ENCODE measurements at places on chromosomes 7 and 10.

DNA sequence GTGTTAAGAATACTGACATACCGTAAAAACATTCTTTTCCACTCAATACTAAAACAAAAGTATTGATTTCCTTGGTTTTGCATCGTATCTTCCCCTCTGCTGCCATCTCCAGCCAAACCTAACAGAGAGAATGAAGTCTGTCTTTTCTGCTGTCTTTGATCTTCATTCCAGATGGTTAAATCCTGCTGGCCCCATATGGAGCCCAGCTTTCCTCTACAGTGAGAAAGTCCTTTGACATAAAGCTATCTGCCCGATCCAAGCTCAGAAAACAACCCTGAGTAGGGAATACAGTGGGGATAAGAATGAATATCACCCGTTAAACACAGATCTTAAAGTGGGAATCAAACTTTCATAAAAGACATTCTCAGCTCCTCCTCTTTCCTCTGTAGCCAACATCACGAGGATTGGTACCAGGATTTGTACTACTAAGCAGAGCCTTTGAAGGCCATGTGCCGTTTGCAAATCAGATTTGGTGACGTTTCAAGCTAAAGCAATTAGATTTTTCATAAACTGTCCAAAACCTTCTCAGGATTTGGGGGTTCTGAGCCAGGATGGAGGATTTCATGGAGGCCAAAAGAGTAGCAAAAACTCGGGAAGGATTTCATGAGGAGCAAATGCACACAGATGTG, 30.8 kb upstream of the GPAM start:
- DNase-seq: peak; percentile 55

GRCh38 chr10:69151984-69152383, 28.0 kb downstream of the VPS26A start:
- DNase-seq: no peak

DNA sequence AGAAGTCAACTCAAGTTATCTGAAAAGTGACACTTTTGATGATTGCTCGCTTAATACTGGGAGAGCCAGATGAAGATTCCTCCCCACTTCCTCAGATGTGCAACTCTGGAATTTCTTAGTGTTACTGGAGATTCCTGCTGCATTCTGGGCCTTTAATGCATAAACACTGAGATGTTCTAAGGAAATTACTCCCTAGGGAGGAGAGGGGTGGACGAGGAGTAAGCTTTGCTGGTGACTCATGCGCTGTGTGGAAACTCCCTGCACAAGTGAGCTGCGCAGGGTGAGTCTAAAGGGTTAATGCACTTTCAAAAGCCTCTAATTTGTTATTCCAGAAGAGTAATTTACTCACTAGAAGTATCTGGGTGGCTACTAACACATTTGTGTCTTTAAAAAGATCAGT, 46.3 kb downstream of the EGFR start:
- peak; percentile 99 for DNase-seq

DNA sequence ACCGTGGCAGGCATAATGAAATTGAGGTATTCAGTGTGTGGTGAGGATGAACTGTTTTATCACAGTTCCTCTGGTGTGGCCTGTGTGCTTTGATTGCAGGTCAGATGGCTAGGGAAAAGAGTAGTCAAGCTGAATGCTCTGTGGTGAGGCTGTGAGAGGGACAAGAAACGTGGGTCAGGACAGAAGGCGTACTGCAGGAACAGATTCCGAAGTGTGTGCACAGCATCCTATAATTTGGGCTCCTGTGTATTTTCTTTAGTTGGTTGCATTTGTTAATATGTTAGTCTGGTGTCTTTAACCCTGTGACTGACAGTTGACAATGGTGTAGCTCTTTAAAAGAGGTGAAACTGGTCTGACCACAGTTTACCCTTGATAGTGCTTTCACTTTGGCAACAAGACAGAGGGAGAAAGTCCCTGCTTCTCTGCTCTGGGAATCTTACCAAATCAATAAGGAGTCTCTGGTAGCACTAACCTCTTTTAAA, 76.5 kb downstream of the AUTS2 start:
- no peak for DNase-seq

DNA sequence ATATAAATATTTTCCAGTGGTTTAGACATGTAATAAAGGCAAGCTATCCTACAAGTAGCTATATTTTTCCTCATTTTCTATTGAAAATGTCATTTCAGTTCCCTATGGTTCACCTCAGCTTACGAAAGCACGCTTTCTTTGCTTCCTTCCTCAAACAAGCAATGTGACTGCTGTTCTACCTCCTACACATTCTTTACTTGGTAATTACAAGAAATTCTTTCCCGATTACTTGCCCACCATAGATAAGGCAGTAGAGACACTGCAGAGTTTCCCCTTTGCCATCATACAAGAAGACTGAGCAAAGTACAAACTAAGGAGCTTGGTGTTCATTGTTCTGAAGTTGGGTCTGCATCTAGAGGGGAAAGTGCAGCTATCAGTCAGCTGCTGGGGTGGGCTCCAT, 249.4 kb downstream of the CRPPA start:
- DNase-seq: no peak

DNA sequence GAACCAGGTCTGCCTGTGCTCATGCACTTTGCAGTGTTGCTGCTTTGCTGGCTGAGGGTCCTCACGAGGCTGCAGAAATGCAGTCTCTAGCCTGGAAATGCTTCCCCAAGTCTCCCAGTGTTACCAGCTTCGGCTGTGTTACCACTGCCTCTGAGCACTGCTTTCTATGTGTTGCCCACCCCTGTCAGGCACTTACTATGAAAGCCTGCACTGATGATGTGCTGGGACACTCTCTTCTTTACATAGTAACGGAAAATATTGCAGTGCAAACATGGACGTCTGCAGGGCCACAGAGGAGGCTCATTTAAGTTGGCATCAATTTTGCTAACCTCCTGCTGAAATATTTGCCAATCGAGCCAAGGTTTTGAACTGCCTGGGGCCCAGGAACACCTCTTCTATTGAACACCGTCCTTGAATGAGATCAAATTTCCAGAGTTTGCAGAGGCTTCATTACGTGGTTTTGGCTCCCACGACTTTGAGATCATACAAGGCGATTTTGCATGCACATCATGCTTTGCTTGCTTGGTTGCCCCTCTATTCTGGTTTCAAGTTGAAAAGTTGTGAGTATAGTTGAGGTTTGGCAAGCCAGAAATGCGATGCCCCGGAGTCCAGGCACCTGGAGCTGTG, 404.7 kb upstream of the PODXL start:
- no peak for DNase-seq

DNA sequence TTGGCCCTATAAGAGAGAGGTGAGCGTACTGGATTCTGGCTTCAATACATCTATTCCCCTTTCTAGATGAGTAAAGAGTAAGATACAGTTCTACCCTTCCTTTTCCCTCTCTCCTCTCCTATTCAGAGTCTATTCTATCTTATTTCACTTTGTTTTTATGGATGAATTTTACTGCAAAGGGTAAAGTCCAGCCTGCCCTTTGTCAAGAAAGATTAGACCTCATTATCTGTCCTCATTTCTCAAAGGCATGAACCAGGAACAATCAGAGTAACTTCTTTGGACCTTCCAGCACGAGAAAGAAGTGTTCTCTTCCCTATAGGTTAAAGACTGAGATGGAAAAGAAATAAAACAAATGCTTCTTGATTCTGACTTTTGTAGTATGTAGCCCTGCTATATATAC, 239.0 kb downstream of the PRKG1 start:
- DNase-seq: no peak

GRCh38 chr10:131868436-131868835, 32.4 kb upstream of the PPP2R2D start:
- no peak for DNase-seq

DNA sequence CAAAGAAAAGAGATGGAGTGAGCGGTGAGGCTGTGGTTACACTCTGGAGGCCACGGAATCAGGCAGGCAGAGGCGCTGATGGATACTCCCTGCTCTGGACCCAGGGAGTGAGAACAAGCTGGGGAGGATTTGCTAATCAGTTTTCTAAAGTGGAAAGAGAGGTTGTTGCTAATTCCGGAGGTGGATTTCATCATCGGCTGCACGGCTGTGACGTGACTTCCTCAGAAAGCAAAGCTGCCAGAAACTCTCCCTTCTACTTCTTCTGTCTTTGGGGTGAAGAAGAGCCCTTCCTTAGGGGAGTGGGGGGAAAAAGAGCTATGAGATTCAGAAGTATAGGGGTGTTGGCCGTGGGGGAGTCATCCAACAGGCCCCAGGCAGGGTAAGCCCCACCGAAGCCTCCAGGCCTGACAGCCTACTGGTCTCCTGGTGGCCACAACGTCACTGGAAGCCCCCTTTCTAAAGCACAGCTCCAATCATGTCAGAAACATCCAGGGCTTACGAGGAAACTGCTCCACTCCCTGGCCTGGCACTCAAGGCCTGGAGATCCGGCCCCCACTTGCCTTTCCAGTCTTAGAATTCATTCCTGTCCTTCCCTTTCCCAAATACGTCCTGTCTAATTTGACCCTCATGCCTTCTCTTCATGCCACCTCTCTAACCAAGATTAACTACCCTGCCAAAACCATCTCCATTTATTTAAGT, 114.5 kb downstream of the HIP1 start:
- DNase-seq: peak; percentile 79

DNA sequence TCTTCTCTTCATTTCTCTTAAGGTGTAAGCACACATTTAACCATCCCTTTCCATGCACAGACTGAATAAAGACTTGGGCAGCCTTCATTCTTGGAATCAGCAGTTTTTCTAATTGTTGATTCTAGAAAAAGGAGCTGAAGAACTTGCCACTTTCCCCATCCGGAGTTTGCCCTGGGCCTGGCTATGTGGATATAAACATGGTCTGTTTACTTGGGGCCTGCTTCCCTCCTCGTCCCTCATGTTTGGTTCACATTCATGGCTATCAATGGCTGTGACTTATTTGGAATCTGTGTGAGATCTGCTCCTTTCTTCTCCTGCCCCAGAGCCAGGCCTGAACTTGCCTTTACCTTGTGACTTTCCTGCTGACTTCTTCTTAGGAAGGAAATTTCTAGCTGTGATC, 199.3 kb downstream of the LRMDA start:
- no peak for DNase-seq

DNA sequence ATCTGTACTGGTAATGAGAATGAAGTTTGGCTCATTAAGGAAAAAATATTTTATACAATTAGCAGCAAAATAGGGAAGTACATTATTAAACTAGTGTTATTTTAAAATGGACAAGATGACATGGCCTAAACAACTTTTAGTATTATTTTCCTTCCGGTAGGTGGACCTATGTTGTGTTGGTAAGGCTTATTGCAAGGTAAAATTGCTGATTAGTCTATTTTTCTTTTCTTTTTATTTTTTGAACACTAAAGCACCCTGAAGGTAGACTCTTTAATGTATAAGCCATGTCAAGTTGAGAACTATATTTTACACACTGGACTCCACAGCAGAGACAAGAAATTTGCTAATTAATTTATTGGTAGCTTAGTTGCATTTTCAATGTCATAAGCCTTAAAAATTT, 239.5 kb upstream of the POT1 start:
- DNase-seq: no peak

DNA sequence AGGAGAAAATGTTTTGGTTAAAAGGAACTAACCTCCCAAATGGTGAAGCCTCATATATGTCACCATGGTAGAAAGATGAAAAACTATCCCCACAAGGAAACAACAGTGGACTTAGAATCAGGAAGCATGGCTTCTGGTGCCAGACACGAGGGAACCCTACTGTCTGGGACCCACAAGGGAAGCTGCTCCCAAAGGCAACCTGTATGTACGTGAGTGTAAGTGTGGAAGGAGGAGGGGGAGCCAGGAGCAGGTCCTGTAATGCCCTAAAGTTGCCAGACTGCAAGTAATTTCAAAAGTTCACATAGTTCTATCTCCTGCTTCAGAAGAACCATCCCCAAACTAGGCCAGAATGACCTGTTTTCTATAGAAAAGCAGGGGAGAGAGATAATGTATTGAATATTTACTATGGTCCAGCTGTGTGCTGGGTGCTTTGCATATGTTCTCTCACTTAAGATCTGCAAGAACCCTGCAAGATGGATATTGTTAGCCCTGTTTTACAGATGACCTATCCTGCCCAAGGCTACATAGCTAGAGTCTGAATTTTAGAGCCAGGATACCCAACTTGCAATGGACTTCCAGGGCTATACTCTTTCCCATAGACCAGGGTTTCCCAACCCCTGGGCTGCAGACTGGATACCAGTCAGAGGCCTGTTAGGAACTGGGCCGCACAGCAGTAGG, 19.2 kb downstream of the DUSP5 start:
- no peak for DNase-seq

DNA sequence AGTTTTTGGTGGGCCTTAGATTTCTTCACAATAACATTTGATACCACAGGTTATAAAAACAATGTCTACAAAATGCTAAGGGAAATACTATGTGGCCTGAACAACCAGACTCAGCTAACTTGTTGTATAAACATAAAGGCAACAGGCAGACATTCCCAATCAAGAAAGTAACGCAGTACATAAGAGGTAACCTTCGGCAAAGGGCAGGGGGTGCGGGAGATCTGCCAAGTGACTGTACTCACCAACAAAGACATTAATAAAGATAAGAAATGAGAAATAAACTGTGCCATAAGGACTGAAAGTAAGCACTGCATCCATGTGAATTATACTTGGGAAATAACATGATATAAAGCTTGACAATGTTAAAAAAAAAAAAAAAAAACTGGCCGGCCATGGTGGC, 15.4 kb downstream of the NSUN6 start:
- no peak for DNase-seq

- no peak for DNase-seq
Observed at GRCh38 chr7:30980194-30980593, 16.4 kb downstream of the GHRHR start.

DNA sequence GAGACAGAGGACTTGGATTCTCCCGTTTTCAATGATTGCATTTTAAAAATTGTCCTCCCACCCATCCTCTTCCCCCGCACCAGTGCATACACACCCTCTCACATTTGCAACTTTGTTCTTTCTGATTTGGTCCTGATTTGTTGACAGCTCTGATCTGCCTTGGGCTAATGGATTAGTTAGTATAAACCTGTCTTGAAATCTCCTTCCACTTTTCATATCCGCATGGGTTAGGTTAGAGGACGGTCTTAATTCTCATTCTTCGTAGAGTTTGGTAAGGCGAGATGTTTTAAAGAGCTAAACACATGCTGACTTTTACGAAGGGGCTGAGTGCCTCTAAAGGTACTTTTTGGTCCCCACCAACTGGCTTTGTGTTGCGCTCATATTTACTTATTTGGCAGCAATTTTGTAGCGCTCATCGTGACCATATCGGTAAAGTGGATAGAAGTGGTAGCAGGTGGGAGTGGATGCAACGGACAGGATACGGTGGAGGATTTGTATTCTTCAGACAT, 1.1 kb downstream of the AHR start:
- no peak for DNase-seq

DNA sequence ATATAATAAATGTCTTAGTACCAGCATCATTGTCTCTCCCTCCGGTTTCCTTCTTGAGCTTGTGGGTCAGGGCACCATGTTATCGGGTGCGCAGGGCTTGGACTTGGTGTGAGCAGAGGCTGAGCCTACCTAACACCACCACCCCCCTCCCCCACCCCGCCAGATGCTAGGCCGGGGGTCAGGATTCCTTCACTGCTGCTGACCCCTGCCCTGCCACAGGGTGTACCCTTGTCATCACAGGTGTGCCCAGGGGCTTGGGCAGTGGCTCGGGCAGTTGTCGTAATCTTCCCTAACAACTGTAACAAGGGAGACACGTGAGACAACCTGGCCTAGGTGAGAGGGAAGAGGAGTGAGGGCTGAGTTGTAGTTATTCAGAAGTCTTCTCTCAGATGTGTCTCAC, 12.6 kb upstream of the NFKB2 start:
- DNase-seq: no peak

All from fibroblast of upper back skin (primary cell).